ENCODE measurements at places on chromosomes 4 and X.

- ATAC-seq = no peak
These were observed 142.3 kb downstream of the RCHY1 start for GRCh38 chr4:75371915-75372314.

DNA sequence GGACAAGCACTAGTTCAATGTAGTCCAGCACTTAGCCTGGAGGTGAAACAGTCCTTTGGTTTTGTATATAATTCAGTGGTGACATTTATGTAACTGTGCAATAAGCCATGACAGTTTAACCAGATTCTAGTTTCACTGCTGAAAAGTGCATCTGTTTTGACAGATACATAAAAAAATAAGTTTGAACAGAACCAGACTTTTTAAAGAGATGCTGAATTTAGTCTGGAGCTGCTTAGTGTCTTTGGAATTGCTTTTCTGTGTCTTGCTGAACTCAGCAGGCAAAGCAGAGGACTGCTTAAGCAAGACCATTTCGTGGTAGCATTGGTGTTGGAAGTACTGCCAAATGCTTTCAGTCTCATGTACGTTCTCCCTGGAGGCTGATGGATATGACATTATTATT, 393.5 kb downstream of the MAPK10 start:
- peak; percentile 36 for ATAC-seq

- ATAC-seq = no peak
These were observed 209.2 kb downstream of the GLUD2 start for GRCh38 chrX:121256647-121257046.

DNA sequence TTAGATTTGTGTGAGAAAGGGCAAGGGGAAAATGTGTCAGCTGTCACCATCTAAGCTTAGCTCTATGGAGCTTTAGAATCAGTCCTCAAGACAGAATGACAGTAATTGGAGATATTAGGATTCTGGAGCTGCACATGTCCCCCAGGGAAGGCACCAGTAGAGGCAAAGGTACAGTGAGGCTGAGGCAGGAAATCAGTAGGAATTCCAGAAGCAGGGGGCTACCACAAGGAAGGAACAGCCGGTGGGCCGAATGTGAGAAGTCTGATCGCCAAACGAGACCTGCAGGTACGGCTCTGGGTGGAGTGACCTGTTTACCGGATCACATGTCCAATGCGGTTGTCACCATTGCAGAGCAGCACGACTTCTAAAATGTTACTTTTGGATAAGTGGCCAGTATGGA, 52.6 kb downstream of the RNF150 start:
- ATAC-seq = no peak

DNA sequence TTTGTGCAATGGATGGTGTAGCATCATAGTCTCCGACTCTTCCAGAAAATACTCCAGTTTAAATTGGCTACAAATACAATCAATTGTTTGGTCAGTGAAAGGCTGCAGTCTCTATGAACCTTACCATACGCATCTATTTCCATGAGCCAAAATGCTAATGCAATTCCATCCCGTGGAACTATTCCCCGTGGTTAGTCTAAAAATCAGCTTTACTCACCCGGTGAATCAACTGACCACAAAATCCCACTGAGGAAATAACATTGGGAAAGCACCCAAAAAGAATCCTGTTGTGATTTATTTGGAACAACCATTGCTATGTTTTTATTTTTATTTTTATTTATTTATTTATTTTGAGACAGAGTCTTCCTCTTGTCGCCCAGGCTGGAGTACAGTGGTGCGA, 87.1 kb downstream of the DHX15 start:
- ATAC-seq = no peak

DNA sequence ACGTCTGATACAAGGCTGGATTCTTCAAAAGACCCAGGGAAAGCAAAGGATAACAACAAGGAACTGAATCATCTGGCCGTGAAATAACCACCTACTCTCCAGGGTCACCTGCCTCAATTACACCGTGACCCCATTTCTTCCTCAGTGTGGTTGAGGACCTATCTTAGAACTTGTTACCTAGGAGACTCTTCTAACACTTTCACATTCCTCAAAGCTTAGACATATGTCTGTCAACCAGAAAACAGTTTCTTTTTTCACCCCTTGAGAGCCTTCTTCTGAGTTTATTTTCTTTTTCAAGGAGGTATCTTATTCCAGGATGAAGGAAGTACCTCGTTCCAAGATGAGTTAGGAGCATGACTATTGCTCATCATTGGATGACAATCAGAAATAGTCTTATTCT, 337.8 kb downstream of the ARHGAP24 start:
- no peak for ATAC-seq

DNA sequence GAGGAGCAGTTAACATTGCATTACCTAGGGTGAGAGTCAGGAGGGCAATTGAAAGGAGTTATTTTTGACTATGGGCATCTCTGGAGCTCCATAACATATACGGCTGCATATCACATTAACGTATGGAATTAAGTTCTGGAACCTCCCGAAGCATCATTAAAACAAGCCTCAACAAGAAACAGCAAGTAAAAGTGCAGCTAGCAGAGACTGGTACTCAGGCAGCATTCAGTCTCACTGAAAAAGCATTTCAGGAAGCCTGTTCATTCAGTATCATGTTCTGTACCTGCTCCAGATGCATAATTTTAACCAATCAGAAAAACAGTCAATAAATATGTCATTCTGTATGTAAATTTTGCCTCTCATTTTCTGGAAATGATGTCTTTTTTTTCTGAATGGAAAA, 299.6 kb downstream of the EPHA5 start:
- no peak for ATAC-seq

Measured in stimulated activated memory B cell treated with anti-CD40 and anti-IgM and Interleukin-4, amounts not matched to agents 10 μg/mL and 1 μg/mL and 100 μg/mL, for 72 hours (primary cell).